ENCODE measurements at places on chromosomes 4 and X.

DNA sequence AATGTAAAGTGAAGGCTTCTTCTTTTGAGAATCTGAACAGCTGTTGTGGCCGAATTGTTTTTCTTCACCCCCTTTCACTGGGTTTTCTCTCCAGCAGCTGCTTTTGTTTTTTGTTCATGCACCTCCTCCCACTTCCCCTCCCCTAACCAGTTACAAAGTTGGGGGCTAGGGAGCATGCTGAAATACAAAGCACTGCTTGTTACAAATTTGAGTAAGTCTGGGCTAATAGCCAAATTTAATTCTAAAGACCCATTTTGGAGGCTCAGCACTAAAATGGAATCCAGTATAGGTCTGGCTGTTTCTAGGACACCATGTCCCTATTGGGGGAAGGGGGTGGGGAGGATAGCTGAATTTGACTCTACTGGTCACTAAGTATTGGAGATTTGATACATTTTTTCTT lies 89.2 kb upstream of the GPM6B start:
- no peak for DNase-seq

- no peak for DNase-seq
These were observed 146.7 kb downstream of the COL25A1 start for GRCh38 chr4:109155682-109156283.

DNA sequence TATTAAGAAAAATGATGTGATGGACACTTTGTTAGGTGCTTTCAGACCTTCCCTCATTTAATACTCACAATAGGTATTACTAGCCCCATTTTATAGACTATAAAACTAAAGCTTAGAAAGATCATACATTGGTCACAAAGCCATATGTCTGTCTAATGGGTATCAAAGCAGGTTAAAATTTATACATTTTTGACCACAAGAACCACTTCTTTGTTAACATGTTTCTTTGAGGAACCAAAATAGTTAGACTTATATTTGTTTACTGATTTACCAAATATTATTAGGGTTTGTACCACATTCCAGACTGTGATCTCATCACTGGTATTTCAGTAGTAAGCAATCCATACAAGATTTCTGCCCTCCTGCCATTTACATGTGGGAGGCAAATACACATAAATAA lies 363.3 kb downstream of the NAF1 start:
- no peak for DNase-seq

GRCh38 chr4:15002659-15003400 lies 549 bp downstream of the CPEB2 start:
- DNase-seq, result peak; percentile 74

DNA sequence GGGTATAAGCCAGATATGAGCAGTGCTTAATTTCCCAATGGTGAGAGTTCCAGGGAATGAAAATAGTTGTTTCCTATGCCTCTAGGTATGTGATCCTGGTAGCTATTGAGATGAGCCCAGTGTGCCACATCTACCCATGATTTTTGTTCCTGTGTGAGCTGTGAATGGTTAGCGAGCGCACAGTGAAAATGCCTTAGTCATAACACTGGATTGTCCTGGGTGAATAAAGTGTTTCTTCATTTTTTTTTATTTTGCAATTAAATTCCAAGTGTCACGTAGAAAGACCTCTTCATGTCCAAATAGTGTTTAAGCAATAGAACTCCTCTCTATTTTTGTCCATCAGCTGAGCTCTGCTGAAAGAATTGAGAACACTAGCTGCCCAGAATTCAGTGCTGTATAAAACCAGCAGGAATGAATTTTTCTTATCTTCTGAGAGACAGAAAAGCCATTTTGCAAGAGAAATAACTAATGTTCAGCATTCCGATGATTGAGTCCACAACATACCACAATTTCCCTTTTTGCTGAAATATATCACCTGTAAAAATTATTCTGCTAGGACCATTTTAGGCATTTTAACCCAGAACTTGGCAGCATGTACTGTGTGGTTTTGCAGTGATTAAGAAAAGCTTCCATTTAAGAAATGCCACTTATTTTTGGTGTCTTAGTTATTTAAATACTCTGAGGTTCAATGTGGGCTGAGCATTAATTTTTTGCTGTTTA lies 5.6 kb downstream of the MAOA start:
- no peak for DNase-seq

DNA sequence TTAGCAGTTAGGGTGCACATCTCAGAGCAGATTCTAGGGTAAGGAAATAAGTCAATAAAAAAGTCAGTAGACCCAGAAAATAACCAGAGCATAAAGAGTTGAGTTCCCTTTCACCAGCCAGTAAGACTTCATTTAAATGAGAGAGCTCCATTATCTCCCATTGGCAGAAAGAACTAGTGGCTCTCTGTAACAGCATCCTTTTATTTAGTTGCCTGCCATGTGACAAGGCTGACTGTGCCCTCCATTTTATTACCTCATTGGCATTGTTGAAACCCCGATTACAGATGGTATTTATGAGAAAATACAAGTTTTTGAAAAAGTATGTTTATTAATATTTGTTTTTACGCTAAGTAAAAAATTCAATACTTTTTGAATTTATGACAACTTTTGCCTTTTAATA lies 859.5 kb upstream of the NDST4 start:
- DNase-seq, result no peak

DNA sequence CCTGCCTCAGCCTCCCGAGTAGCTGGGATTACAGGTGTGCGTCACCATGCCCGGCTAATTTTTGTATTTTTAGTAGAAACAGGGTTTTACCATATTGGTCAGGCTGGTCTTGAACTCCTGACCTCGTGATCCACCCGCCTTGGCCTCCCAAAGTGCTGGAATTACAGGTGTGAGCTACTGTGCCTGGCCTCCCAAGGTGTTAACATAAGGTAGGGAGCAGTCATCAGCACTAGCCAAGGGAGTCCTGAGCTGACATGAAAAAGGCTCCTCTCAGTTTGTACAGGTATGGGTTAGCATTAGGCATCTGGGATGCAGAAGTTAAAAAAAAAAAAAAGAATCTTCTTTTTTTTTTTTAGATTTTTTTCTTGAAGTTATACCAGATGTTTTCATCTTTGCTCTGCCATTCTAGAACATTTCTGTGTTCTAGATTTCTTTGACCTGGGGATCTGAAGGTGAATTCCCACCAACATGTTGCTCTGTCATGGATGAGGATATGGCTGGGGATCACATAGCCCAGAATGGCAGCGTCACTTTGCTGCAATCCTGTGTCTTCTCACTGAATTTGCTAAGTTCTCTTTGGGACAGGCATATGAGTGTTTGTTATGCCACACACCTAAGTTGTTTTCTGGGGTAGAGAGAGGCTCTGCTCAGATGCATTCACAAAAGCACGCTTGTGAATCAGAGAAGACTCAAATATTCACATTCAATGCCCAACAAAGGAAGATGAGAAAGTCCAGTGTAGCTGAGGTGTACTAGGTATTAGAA lies 24.4 kb upstream of the PLA2G12A start:
- no peak for DNase-seq

- no peak for DNase-seq
These were observed 24.1 kb downstream of the FAT4 start for GRCh38 chr4:125338814-125339213.

GRCh38 chr4:129364747-129365452 lies 268.9 kb downstream of the C4orf33 start:
- no peak for DNase-seq

DNA sequence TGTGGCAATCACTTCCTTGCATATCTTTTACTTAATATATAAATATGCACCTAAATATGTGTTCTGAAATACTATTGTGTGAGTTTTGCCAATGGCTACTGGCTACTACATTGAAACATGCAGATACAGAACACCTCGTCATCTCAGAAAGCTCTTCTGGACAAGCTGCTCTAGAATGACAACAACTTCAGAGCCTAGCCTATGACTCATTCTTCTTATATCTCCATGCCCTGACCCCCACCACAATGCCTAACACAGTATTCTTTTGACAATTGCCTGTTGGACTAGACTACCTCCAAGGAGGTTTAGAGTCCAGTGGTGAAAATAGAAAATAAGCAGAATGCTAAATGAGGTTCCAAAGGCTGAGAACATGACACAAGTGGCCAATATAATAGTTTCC lies 17.6 kb upstream of the DMP1 start:
- DNase-seq, result no peak

GRCh38 chr4:5710065-5710960 lies 688 bp upstream of the EVC start:
- DNase-seq, result no peak

- DNase-seq, result no peak
These were observed 99.0 kb upstream of the DDX3X start for GRCh38 chrX:41234962-41235361.

GRCh38 chr4:176563591-176563990 lies 229.1 kb downstream of the VEGFC start:
- no peak for DNase-seq

- no peak for DNase-seq
These were observed 22.5 kb downstream of the GYPE start for GRCh38 chr4:143882892-143883291.

GRCh38 chr4:142778430-142778829 lies 67.7 kb downstream of the INPP4B start:
- DNase-seq, result no peak

GRCh38 chrX:96407501-96407900 lies 277.1 kb upstream of the DIAPH2 start:
- no peak for DNase-seq

DNA sequence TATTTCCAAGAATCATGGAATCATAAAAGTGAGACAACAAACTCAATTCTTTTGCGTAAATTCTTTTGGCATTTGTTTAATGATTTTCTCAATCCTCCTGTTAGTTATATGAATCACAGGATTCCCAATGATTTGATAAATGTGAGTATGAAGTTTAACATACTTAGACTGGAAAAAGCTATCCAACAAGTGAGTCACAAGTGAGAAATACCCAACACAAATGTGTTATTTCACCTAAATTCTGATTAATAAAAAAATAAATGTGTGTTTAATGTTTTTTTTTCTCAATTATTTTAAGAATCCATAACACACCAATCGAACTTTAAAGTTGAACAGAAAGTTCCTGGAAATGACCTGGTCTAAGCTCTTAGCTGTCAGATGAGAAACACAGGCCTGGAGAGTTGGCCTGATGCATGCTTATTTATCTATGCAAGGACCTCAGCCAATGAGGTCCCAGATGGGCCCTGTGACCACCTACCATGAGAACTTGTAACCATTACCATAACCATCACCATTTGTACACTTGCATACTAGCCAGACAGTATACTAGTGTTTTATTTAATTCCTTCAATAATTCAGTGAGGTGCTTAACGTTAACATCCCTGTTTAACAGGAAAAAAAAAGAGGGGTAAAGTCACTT lies 386.7 kb downstream of the SPRY1 start:
- no peak for DNase-seq

GRCh38 chrX:79165806-79166205 lies 21.3 kb downstream of the GPR174 start:
- DNase-seq, result no peak

DNA sequence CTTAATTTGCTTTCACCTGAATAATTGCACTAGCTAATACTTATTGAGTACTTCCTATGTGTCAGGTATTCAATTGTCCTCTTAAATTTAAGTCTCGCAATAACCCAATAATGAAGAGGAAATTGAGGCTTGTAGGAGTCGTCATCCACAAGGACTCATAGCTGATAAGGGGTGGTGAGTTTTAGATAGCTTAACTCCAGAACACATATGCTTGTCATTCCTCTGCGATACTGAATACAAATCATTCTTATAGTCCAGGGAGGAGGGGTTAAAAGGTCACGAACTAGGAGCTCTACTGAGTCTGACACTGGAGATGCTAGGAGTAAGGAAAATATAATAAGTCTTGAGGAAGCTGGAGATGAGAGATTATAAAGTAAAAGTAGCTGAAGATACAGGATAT lies 1.4 kb upstream of the PACRGL start:
- DNase-seq, result no peak

GRCh38 chr4:4430492-4431195 lies 43.7 kb downstream of the NSG1 start:
- peak; percentile 14 for DNase-seq

DNA sequence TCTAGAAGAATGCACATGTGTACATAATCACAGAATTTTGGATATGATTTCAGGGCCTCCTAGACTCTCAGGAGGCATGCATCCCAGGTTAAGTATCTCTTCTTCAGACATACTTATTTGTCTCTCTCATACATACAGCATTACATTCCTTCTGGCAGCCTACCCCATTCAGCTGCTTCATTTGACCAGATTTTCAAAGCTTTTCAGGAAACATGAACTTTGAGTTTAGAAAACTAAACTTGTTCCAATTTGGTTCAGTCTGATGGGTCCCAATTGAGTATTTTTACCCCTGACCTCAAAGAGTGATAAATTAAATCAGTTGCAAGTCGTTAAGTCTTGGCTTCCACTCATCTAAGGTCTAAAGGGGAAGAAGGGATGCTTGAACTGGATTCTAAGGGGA lies 330.9 kb downstream of the ARHGAP24 start:
- no peak for DNase-seq

DNA sequence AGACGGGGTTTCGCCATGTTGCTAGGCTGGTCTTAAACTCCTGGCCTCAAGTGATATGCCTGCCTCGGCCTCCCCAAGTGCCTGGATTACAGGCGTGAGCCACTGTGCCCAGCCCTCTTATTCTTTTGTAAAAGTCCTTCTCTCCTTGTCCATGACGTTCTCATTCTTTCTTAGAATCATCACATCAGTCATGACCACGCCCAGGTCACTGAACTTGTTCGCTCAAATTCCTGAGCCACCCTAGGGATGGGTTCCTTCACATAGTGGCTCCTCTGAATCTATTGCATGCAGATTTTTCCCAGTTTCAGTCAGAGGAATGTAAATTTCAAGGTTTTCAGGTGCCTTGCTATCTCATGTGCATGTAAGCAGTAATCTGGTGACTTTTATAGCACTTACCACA lies 15.7 kb downstream of the JADE1 start:
- DNase-seq, result no peak

DNA sequence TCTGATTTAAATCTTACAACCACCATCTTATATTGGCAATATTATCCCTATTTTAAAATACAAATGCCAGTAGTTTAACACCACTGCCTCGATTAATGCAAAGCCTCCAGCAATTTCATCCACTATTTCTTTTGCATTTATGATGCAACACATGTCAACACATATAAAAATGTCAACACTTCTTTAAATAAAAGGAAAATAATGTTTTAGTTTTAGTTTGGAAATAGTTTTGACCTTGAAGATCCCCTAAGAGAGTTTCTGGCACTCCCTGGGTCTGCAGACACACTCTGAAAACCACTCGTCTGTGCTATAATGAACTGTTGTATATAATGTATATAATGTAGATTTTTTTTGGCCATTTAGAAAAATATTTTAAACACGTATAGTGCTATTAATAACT lies 99.0 kb downstream of the CAMK2D start:
- DNase-seq, result no peak

DNA sequence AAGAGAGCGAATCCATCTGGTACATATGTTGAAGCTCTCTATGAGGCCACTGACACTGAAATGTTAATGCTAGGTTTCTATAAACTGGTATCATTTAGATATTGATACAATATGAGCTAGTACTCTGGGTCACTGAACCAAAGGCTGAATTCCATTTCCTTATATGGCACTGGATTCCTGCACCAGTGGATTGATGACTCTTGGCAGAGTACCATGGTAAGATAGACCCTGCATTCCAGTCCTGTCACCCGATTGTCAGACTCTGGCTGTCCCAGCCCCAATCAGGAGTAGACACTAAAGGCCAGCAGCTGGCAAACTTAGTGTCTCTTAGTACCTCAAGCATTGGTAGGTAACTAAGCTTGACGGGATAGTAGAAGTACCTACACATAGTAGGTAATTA lies 44.0 kb upstream of the EOLA2 start:
- DNase-seq, result no peak

- no peak for DNase-seq
These were observed 567.8 kb downstream of the TRIML1 start for GRCh38 chr4:188707036-188707435.
